Testis (tissue), 5 donors: ENCODE measurements at places on chromosomes 2 and 18. TPM values are rescaled to one million over a fixed set of nuclear protein-coding genes. Genes with fewer than 3 reads are reported as not detected.

Gene SATB2
- polyA plus RNA-seq, result 5.1 TPM

Gene STON1
- polyA plus RNA-seq, result 3.8 TPM

GRCh38 chr18:44229693-44230108 is 451.0 kb upstream of the SETBP1 start:
- H3K4me3 ChIP-seq, result no peak overlapping the region
- no peaks in the 10 kb centered on the region for H3K27me3 ChIP-seq
- no peaks in the 10 kb centered on the region for H3K4me1 ChIP-seq
- no peak overlapping the region for H3K27ac ChIP-seq

- no peaks in the 10 kb centered on the region for H3K36me3 ChIP-seq
- DNase-seq, result peak; percentile 11
- no peak overlapping the region for H3K4me3 ChIP-seq
- H3K27me3 ChIP-seq, result no peaks in the 10 kb centered on the region
Observed at GRCh38 chr2:46380038-46380940, 83.1 kb downstream of the EPAS1 start.

DNA sequence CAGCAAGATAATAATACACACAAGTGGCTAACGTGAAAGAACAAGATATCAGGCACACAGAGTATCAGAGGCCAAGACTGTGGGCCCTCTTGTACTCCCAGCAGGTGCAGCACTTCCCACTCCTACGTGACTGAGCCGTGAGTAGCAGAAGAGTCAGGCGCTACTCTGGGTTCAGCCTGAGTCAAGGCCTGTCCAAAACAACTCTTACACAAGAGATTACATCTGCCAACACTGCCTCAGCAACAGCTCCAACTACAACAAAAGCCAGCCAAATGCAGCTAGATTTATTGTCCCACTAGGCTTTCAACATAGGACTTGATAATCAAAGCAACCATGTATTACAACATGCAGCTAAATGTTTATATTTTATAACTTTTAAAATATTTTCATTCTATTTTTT is 56.2 kb downstream of the ITSN2 start:
- no peaks in the 10 kb centered on the region for H3K36me3 ChIP-seq
- peak; percentile 91 for DNase-seq
- H3K27ac ChIP-seq, result peak overlapping the region; percentile 71
- no peaks in the 10 kb centered on the region for H3K27me3 ChIP-seq
